HepG2 (cell line): ENCODE measurements at places on chromosomes 16 and 17. TPM values are rescaled to one million over a fixed set of nuclear protein-coding genes. Genes with fewer than 3 reads are reported as not detected.
A peak's percentile ranks its signal among the peaks of the same experiment; 100 is the strongest.

Gene LAT
- total RNA-seq = 0.28 and 2.0 TPM in 2 replicates

- peaks cover 26% of the 10 kb centered on the region for H3K4me1 ChIP-seq
- H3K4me3 ChIP-seq = no peak overlapping the region
- peak; percentile 36 for DNase-seq
- H3K27me3 ChIP-seq = no peaks in the 10 kb centered on the region; the same call in 1 of the 2 replicates
- no peaks in the 10 kb centered on the region for H3K36me3 ChIP-seq
- H3K27ac ChIP-seq = no peak overlapping the region
Measured at GRCh38 chr16:50671644-50672260, 9.4 kb downstream of the SNX20 start.

- peaks cover 89% of the 10 kb centered on the region for H3K4me1 ChIP-seq
- H3K27ac ChIP-seq = peak overlapping the region; percentile 59
- H3K4me3 ChIP-seq = no peak overlapping the region
- no peaks in the 10 kb centered on the region for H3K27me3 ChIP-seq
Measured at GRCh38 chr17:43482103-43483012, 1.4 kb upstream of the DHX8 start.

DNA sequence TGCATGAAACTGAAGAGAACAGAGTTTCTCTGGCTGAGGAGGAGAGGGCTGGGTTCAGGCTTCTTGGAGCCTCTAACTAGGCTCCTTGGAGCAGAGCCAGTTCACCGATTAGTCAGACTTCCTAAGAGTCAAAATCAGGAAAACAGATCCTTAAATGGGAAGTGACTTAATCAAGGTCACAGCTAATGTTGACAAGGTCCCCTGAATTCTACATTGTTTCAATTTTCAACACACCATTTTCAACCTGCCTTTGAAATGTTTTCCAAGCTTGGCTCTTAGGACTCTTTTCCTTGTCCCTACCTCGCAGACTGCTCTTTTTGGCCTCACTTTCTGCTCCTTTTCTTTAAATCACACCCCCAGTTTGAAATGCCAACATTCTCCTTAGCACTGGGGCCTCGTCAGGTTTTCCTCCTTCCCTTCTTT is 16.3 kb downstream of the MYL4 start:
- no peak overlapping the region for H3K27ac ChIP-seq
- H3K27me3 ChIP-seq = peaks cover 8% of the 10 kb centered on the region; the same call in 1 of the 2 replicates
- H3K4me3 ChIP-seq = no peak overlapping the region
- peak; percentile 45 for DNase-seq

DNA sequence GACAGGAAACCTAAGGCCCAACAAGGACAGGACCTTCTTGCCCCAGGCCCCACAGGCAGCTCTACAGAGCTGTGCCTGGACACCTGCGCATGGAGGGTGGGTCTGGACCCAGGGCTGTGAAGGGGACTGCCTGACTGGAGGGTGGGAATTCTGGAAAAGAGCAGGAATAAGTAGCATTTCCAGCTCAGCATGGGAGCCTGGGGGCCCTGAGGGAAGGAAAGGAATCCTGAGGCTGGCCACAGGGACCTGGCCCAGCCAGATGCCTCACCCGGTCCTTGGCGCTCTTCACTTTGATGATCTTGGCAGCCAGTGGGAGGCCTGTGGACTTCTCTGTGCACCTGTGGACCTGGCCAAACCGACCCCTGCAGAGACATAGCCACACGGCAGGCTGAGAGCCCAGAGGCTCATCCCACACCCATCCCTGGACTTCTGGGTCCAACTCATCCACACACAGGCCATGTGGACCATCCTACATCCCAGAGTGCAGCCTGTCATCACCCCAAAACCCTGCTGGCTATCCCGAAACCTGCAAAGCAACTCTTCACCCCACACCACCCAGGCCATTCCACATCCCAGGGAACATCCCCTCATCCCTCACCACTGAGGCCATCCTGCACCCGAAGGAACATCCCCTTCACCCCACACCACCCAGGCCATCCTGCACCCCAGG is 18.7 kb downstream of the MYLK3 start:
- no peak overlapping the region for H3K27ac ChIP-seq
- H3K36me3 ChIP-seq = no peaks in the 10 kb centered on the region
- peaks cover 22% of the 10 kb centered on the region; the same call in 1 of the 3 replicates for H3K27me3 ChIP-seq

Gene MON1B
- 13.8 and 15.6 TPM in 2 replicates for total RNA-seq

- no peak overlapping the region for H3K27ac ChIP-seq
- peaks cover 31% of the 10 kb centered on the region for H3K36me3 ChIP-seq
- no peak overlapping the region for H3K4me3 ChIP-seq
- no peak for DNase-seq
- H3K4me1 ChIP-seq = no peaks in the 10 kb centered on the region; the same call in 1 of the 2 replicates
- no peaks in the 10 kb centered on the region for H3K27me3 ChIP-seq
Measured at GRCh38 chr16:89905511-89906139, 13.0 kb upstream of the MC1R start.

DNA sequence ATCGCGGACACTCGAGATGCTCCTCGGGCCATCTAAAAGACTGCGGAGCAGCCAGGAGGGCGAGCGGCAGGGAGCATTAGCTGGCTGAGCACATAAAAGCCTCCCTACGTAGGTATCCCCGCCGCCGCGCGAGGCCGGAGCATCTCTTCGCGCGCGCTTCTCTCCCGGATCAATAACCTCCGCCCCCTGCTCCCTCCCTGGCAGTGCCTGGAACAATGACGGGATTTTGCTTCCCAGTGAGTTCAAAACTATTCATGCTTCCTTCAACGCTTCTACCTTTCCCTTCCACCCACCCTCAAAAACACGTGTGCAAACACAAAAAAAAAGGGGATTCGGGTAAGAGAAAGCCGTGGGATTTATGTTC is 984 bp downstream of the CENPV start:
- H3K4me3 ChIP-seq = peak overlapping the region; percentile 85
- no peaks in the 10 kb centered on the region for H3K27me3 ChIP-seq
- H3K36me3 ChIP-seq = peaks cover 10% of the 10 kb centered on the region

- H3K27ac ChIP-seq = no peak overlapping the region
- no peaks in the 10 kb centered on the region for H3K36me3 ChIP-seq
- peaks cover 7% of the 10 kb centered on the region for H3K4me1 ChIP-seq
- H3K4me3 ChIP-seq = peak overlapping the region; percentile 75; the same call in 1 of the 2 replicates
- H3K27me3 ChIP-seq = no peaks in the 10 kb centered on the region; the same call in 1 of the 2 replicates
- no peak for DNase-seq
Measured at GRCh38 chr17:5499476-5500231, 13.3 kb downstream of the MIS12 start.
